ENCODE measurements at places on chromosomes 3 and 15.

DNA sequence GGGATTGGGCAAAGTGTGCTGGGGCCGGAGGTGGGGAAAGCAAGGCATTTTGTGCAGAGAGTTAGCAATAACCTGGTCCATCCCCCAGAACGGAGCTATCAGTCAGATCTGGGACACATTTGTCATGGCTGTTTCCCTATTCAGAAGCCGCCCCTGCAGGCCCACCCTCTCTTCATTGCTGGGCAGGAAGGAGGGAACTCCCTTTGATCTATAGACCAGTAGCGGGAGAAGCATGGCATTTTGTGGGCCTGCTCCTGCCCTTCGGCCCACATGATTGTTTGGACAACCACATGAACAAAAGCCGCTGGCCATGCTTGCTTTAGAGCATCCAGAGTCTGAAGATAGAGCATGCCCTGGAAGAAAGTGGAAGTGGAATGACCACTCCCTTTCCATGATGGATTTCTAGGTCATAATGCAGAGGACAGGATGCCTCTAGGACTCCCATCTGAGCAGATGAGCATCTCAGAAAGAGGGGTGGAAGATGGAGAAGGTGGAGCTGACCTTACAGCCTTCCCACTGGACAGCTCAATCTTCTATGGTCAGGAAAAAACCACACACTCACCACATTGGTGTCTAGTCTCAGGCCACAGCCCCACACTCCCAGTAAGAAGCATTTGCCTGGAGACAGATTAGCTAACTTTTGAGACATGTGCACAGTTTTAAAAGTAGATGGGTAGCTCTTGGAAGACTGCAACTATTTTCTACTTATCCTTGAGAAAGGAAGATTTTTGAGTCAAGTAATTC lies 11.9 kb upstream of the LRTM1 start:
- DNase-seq = no peak

DNA sequence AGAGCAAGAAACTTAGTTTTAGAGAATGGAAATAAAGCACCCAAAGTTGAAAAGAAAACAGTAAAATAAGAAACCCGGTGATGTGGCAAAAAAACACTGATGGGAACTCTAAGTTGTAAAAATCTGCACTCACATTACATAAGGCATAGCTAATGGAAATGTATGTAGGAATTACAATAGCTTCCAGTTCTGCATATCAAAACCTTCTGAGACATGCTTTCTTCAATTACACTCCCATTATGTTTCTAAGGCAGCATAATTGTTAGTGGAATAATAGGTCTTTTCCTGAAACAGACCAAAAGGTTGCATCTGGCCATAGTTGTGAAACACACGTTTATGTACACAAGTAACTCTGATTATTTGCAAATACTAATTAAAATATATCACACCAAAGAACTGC lies 41.4 kb downstream of the SLC30A4 start:
- DNase-seq = no peak

- no peak for DNase-seq
These were observed 524.5 kb upstream of the TGFBR2 start for GRCh38 chr3:30081904-30082303.

DNA sequence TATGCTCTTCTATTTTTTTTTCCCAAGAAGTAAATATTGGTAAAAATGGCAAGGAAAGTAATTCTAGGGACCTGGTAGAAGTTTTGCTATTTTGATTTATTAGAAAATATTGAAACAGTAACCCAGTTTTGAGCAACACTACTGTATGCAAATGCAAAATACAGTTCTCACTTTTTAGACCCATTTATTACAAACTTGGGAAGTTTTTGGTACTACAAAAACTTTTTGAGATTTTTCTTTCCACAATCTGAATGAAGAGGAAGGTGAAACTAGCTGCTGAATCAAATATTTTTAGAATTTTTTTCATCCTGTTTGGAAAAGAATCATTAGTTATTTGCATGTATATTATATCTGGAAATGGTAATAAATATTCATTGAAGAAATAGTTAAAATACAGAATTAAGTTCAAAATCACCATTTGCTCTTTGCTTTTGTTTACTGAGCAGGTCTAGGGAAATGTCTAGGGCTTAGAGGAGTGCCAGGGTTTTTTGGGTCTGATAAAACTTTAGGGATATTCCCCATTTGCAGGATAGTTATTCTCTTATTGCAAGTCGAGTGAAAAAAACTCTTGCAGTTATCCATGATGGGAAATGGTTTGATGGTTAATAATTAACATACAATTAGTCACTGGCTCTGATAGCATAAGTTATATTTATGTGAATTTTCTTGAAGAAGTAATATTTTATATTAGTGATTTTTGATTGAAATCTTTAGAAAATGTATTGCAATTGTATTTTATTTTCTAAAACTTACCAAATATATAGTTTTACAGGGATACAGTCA lies 47.0 kb downstream of the TCF12 start:
- DNase-seq = no peak

- no peak for DNase-seq
These were observed 6.8 kb downstream of the ARL6IP5 start for GRCh38 chr3:69091389-69092029.

DNA sequence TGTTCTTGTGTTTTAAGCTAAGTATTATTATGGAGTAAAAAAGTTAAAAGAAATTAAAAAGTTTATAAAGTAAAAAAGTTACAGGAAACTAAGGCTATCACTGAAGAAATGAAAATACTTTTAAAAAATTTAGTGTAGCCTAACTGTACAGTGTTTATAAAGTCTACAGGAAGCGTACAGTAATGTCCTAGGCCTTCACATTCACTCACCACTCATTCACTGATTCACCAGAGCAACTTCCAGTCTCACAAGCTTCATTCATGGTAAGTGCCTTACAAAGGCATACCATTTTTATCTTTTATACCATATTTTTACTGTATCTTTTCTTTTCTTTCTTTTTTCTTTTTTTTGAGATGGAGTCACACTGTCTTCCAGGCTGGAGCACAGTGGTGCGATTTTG lies 40.7 kb upstream of the SCN5A start:
- no peak for DNase-seq

DNA sequence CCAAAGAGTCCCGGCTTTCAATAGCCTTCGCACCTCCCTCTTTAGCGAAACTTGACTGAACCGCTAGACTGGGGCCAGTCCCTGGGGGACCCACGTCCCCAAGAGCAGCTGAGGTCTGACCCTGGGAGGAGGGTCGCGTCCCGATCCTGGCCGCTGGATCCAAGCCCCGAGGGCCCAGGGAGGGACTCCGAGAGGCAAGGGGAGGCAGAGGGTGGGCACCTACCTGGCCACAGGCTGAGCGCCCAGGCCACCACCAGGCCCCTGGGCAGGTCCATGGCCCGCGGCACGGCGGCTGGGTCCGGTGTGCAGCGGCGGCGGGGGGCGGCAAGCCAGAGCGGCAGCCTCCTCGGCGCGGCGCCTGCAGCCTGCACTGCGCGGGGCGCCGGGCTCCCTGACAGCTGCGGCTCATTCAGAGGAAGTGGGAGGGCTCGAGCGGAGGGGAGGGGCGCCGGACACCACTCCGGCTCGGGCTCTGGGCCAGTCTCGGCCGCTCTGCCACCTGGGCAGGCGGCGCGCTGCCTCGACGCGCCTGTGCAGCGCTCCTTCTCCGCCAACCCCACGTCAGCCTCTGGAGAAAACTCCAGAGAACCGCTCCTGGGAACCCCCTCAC lies at the start of gene ITGA11:
Gene ITGA11, minus strand, starts transcription at position 372 of the 610 bp plus-strand sequence. Its CDS starts 97 bp downstream, at position 275.
- DNase-seq = peak; percentile 37

DNA sequence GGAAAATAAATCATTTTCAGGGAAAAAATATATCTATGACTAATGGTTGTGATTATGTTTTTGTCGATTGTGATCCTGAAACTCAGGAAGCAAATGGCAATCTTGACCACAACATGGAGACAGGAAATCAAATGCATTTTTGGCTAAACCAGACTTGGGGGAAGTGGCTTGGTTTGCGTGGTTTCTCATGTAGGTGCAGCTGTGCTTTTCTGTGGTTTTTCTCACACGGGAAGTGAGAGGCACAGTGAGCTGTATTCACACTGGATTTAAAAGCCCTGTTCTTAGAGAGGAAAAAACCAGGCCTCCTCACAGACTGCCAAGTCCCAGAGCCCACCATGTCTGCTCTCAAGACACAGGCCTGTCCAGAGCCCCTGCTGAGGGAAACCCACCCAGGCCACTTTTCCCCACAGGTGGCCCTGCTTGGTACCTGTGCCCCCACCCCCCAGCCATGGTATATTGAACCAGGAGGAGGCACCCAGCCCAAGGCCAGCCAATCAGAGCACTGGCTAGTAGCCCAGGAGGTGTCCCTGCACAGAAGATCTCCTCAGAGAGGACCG lies 46.1 kb downstream of the BTD start:
- no peak for DNase-seq

GRCh38 chr15:36914960-36915808 lies 185.2 kb downstream of the MEIS2 start:
- no peak for DNase-seq

DNA sequence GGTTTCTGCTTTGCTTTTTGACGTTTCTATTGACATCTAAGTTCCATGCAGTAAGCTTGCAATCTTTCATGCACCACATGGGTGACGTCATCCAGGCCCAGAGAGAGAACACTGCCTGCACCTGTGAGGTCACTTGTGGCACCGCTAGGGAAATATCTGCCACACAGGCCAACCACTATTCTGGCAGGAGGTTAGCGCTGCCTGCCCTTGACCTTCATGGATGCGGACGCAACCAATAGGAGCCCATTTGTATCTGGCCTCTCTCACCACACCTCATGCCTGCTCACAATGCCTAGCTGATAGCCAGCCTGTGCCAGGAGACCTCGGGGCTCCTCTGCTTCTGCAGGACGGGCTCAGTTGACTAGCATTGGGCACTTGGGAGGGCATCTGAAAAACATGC lies 55.8 kb upstream of the PRR23E start:
- DNase-seq = no peak

GRCh38 chr15:77123854-77124253 lies 52.9 kb upstream of the TSPAN3 start:
- DNase-seq = no peak

GRCh38 chr3:127535106-127535785 lies 55.3 kb downstream of the TPRA1 start:
- no peak for DNase-seq

- DNase-seq = no peak
These were observed 39.7 kb downstream of the PTH1R start for GRCh38 chr3:46917257-46917656.

DNA sequence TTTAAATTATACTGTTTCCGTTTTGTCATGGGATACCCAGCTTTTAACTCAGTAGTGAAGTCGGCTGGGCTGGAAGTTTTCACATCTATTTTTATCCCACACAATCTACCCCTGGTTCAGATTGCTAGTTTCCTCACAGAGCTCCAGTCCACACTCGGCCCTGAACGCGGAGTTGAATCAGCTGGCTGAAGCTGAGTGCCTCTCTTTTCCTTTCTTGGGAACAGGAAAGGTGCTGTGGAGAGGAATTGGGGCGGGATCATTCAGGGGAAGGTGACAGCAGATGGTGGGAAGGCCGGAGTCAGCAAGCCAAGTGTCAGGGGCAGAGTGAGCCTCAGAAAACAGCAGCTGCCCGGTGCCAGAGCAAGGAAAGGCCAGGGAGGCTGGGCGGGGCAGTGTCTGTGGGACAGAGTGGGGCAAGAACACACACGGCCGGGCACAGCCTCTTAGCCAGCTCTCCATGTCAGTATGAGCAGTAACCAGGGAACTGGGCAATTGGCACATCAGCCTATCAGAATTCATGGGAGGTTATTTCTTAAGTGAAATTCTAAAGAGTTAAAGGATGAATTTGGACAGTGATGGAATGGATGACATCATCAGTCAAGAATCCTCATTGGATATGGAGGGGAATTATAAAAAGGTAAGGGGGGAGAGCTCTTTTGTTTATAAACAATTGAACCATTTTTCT lies 135.7 kb upstream of the IL12A start:
- peak; percentile 70 for DNase-seq

DNA sequence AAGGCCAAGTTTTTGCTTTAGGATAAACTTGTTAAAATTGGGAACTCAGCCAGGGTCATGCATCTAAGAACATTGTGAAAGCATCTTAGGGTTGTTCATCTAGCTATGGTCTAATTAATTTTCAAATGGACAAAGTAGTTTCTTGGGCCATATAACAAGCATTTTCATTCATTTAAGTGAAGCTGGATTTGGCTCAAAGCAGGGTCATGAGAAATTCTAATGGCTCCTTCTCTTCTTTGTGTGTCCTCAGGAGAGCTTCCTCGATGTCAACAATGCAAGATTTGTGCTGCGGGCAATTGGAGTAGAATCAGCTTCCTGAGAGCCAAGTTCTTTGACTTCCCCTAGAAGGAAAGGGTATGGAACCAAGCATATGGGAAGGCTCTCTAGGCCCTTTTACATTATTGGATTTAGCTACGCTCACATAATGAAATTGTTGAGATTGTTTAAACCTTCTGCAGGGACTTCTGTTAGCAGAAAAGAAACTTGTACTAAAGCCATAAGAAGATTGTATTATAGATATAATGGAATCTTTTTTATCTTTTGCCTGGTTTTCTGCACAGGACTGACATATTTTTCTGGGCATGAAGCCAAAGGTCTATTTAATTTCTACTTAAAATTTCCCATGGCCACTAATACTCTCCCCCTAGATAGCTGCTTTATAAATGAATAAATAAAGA lies 1.8 kb upstream of the SAMMSON start:
- DNase-seq = peak; percentile 26

- no peak for DNase-seq
These were observed 6.8 kb downstream of the IL17RE start for GRCh38 chr3:9909221-9910013.

DNA sequence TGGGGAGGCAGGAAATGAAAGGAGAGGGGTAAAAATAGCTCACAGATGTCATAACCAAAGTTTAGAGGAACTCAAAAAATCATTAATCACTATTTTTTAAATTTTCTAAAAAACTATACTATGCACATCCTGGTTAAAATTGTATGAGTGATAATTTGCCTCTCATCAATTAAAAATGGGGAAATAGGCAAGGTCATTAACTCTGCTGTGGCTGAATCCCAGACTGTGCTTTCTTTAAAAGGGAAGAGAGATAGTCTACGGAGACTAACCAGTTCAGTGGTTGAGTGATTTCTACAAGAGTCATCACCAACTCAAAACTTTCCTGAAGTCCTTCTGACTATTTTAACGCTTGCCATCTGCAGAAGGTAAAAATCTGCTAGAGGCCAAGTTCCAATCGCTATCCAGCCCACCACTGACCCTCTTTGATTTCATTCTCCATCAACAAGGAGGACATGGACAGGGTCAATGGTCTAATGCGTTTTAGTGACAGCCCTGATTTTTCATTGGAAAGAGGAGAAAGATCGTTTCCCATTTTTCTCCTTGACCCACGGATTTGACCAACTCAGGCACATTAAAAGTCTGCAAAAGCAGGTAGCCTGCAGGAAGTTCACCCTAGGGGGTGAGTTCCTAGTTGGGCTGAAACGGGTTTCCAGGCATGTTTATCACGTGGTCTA lies 850 bp downstream of the SUCLG2 start:
- DNase-seq = no peak

DNA sequence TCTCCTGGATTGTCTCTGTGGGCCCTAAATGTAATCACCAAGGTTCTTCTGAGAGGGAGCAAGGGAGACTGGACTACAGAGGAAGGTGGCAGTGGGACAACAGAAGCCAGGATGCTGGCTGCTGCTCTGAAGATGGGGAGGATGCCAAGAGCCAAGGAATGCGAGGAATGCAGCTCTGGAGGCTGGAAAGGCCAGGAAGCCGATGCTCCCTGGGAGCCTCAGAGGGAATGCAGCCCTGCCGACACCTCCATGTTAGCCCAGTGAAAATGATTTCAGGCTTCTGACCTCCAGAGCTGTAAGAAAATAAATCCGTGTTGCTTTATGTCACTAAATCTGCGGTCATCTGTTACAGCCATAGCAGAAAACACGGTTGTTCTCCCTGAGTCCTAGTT lies 44.1 kb downstream of the UMPS start:
- DNase-seq = no peak

All from head of caudate nucleus (tissue), 42 donors.